ENCODE measurements at places on chromosomes 7 and 10.

GRCh38 chr7:75039709-75040108 lies 33.9 kb downstream of the RCC1L start:
- DNase-seq, result no peak

- DNase-seq, result peak; percentile 29
Measured at GRCh38 chr10:43128958-43129706, 9.1 kb upstream of the CSGALNACT2 start.

GRCh38 chr7:132771301-132771730 lies 195.0 kb upstream of the PLXNA4 start:
- no peak for DNase-seq

GRCh38 chr10:127556916-127557315 lies 7.8 kb downstream of the NPS start:
- no peak for DNase-seq

GRCh38 chr7:37311355-37311754 lies 137.3 kb downstream of the ELMO1 start:
- DNase-seq, result no peak

- DNase-seq, result no peak
Measured at GRCh38 chr7:50663396-50664102, 98.3 kb upstream of the DDC start.
